ENCODE measurements at places on chromosomes 12 and 14.

DNA sequence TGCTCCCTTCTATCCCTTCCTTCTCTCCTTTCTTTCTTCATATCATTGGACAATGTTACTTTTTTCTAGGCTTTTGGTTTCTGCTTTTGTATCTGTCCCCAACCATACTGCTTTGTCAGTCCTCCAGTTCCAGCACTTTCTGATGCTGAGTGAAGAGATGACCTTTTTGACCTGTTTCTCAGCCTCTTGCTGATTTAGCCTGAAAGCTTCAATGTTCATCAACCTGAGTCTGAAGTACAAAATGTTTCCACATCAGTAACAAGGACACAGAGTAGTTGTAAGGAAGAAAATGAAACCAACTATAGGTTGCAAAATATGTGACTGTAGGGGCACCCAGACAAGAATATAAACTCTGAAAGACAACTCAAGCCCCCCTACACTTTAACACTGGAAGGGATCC, 25.2 kb upstream of the AKAP6 start:
- DNase-seq = no peak

GRCh38 chr12:86681060-86681459, 424.9 kb upstream of the MGAT4C start:
- no peak for DNase-seq

DNA sequence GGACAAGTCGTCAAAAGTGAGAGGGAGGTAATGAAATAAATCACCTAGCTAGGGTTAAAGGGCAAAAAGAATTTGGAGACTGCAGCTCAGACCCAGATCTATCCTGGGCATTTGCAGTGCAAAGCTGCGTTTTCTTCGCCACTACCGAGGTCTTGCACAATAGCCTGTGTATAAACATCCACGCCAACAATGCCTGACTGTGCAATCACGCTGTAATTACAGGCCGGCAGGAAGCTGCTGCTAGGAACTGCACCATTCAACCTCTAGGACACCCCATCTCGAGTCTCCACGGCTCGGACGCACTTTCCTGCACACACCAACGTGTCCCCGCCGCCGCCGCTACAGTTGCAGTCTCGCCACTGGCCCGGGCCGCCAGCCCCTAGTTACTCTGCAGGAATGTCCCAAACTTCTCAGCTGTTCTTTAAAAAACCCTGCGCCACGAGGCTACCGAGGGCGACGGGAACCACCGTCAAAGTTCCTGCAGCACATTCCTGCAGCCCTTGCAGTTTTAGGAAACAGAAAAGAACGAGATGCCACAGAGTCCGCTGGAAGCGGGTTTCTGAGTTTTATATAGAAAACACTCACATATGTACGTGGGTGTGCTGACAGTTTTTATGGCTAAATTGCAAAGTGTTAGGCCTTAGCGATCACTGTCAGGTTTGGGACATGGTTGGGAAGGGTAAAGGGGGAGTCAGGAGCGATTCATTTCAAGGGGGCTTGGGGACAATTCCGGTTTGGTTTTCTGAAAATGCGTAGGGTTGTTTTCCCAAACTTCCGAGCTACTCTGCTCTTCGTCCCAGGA, 65.6 kb upstream of the PTGR2 start:
- no peak for DNase-seq

DNA sequence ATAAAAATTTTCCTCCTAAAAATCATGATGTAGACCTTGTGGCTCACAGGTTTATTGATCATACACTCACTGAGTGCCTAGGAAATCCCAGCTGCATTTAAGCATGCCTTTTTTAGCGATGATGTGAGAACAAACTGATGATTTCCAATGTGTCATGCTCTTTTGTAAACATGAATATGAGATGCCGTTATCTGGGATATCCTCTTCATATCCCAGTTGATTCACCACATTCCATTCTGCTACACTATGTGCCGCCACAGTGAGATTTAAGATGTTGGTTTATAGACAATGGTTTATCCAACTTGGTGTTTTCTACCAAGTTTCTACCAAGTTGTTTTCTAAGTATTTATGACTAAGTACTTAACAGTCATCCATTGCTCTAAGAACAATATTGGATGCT, 5.2 kb downstream of the OR4E1 start:
- DNase-seq = no peak

DNA sequence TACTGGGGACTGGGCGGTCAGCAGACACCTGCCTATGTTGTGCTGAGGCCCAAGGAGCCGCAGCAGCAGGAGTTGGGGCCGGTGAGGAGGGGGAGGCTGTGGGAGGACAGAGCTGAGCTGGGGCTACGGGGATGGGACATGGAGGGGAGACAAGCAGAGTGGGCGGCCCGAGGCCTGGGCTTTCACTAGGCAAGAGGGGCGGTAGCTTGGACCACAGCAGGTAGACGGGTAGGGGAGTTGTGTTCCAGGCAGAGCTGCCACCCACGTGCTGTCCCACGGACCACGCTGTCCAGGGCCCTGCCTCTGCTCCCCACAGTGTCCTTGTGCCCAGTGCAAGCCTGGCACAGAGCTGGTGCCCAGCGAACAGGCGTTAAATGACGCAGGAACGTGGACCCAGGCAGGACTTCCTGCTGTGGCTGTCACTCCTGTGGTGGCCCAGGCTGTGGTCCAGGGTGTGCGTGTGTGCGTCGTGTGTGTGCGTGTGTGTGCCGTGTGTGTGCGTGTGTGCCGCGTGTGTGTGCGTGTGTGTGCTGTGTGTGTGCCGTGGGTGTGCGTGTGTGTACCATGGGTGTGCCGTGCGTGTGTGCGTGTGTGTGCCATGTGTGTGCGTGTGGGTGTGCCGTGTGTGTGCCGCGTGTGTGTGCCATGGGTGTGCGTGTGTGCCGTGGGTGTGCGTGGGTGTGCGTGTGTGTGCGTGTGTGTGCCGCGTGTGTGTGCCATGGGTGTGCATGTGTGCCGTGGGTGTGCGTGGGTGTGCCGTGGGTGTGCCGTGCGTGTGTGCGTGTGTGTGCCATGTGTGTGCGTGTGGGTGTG, 6.8 kb downstream of the CEP170B start:
- DNase-seq = no peak

DNA sequence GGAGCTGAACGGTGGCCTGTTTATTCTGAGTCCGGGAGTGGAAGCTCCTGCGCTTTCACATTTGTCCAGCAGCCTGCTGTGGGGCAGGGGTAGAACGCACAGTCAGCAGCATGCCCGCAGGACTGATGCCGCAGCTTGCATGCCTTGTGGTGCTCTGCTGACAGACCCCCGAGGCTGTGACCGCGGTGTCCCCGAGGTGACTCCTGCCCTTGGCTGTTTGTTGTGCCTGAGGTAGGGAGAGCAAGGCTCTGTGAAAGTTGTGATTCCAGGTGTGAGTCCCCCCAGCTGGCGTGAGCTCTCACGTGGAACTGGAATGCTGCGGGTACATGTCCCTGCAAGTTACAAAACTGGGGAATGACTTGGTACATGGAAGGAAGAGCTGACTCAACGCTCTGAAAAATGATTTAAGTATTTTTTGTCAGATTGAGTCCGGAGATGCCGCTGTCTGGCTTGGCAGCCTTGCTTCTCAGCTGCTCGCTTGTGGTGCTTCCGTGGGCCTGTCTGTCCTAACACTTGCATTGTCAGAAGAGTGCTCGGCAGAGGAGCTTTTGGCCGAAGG, 18.1 kb downstream of the MLXIP start:
- DNase-seq = no peak

DNA sequence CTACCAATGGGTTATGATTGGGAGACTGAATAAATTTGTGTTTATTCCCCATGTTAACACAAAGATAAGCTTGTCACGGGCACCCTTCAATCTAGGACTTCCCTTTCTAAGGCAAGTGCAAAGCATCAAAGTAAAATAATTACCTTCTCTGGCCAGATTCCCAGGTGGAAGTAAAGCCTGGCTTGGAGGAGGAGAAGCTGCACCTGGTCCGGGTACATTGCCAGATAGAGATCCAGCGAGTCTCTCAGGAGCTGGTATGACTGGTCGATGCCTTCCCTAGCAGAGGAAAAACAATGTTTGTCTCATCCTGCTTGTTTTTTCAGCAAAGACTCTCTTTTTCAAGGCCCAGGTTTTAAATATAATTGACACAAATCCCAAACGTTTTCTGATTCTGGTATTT, 24.9 kb downstream of the FBXO21 start:
- DNase-seq = no peak

DNA sequence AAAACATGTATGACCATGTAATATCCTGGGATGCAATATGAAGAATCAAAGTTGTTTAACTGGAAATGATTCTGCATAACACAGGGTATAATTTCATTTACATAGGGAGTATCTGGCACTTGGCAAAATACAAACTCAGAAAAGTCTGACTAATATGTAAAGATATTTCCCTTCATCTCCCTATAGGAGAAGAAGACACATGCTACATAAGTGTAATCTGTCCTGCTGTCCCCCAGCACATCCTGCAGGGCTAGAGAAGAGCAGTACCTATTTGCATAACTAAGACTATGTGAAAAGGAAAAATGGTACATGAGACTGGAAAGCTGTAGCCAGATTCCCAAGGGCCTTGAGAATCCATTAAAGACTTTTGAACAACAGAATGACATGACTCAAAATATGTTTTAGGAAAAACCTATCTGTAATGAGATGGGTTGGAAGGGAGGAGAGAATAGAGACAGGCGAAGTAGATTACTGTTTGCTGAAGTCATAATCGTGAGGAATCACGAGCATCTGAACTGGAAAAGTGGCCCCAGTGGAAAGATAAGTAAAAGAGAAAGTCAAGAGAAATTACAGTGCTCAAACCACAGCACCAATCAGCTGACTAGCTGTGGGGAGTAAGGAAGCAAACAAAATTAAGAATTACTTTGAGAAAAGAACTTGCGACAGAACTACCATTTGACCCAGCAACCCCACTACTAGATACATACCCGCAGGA, 155.1 kb upstream of the HMGA2 start:
- no peak for DNase-seq

DNA sequence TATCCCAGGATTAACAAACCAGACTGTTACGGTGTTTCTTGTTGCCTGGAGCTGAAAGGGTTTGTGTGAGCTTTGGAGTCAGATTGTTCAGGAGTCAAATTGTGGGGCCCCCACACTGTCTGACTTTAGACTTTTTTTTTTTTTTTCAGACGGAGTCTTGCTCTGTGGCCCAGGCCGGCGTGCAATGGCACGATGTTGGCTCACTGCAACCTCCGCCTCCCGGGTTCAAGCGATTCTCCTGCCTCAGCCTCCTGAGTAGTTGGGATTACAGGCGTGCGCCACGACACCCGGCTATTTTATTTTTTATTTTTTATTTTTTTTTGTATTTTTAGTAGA, 847 bp downstream of the TSFM start:
- no peak for DNase-seq

GRCh38 chr12:82723093-82723492, 36.4 kb downstream of the TMTC2 start:
- DNase-seq = no peak

DNA sequence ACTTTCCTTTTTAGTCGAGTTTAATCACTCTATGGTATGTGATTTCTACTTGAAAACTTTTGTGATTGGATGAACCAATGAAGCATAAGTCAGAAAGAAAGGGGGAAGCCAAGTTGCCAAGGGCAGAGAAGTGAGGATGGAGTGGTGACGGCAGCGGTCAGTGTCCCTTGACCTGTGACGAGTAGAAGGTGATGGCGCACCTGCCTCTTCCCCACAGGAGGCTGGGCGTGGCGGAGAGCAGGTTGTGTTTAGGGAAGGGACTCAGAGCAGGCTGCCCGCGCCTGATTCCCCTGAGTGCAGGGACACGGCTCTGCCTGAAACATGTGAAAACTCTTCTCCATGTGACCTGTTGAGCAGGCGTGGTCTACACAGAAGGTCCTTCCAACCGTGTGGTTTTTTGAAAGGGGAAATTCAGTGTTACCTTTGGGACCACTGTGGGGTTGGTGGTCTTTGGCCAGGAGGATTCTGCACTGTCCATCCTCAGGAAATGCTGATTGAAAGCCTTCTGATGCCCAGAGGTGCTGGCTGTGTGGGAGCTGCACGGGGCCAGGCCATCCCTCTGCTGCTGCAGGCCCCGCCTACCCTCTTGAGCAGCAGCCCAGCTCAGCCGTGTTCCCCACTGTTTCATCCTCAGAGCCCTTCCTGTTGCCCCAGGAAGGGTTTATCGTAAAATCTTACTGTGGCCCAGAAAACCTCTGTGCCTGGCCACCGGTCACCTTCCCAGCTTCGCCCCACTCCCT, 23.5 kb upstream of the AMN start:
- DNase-seq = no peak

GRCh38 chr14:54667764-54668163, 100.8 kb downstream of the SAMD4A start:
- DNase-seq = no peak

GRCh38 chr14:22487941-22488340, 101.1 kb downstream of the DAD1 start:
- no peak for DNase-seq

DNA sequence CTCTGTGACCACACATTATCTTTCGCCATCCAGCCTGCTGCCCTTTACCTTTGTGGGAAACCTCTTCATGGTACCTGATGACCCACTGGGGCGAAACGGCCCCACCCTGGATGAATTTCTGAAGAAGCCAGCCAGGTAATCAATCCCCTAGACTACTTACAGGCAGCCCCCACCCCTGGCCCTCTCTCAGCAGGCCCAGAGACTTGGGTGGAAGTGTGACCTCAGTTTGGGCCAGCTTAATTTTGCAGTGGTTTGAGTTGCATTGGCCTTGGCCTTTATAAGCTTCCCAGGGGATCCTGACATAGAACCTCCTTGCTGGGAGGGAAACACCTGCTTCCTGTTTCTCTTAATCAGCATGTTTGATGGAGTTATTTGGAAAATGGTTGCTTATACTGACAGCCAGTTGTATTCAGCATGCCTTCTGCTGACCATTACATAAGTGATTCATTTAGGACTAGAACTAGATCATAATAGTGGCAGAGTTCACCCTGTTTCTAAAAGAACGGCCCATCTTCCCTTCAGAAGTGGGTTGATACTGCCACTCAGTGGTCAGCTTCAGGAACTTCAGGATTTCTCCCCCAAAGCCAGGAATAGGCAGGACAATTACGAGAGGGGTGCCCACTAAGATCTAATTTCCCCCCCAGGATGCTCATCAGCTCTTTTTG, 6.1 kb downstream of the SDR39U1 start:
- peak; percentile 49 for DNase-seq

GRCh38 chr12:6067152-6067916, 57.1 kb downstream of the VWF start:
- DNase-seq = no peak
